Left kidney (tissue), 8 donors: ENCODE measurements at places on chromosomes 1 and 21. TPM values are rescaled to one million over a fixed set of nuclear protein-coding genes. Genes with fewer than 3 reads are reported as not detected.

SLC25A24 gene
- polyA plus RNA-seq = 47.7 TPM

CBR3 gene
- 0.91 TPM for polyA plus RNA-seq

ZFP69B gene
- 7.8 TPM for polyA plus RNA-seq

GRCh38 chr1:33082575-33083108, 1.7 kb downstream of the AZIN2 start:
- no peak for DNase-seq

DNA sequence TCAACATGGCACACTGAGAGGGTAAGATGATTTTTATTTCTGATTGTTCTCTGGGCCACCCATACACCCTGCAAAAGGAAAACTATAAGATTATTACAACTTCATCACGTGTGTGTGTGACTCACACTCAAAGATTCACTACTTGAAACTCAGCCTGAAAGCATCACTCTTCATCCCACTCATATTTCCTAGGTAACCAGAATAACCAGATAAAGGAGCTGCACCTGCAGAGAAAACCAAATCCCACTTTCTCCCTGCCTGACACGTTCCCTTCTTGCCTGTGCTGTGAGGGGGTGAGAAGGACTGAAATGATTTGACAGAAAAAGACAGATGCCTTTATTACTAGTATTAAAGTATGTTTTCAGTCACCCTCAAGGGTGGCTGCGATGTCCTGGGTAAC, 131.6 kb downstream of the TGFBR3 start:
- no peak for DNase-seq

RGS4 gene
- polyA plus RNA-seq = 11.0 TPM

GRCh38 chr1:45282351-45282750, 44.3 kb upstream of the HPDL start:
- DNase-seq = no peak
